Suprapubic skin (tissue), 4 donors: ENCODE measurements at places on chromosomes 7 and 10. TPM values are rescaled to one million over a fixed set of nuclear protein-coding genes. Genes with fewer than 3 reads are reported as not detected.

- no peak for DNase-seq
These were observed 175.9 kb downstream of the BAMBI start for GRCh38 chr10:28853195-28853594.

DNA sequence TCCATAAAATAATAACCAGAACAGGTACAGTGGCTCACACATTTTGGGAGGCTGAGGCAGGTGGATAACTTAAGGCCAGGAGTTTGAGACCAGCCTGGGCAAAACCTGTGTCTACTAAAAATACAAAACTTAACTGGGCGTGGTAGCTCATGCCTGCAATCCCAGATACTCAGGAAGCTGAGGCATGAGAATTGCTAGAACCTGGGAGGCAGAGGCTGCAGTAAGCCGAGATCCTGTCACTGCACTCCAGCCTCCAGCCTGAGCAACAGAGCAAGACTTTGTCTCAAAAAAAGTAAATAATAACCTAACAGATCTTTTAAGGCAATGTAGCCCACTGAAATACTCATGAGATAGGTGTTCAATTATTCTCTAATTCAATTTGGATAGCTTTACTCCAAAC, 107.1 kb upstream of the ASAH2 start:
- no peak for DNase-seq

DNA sequence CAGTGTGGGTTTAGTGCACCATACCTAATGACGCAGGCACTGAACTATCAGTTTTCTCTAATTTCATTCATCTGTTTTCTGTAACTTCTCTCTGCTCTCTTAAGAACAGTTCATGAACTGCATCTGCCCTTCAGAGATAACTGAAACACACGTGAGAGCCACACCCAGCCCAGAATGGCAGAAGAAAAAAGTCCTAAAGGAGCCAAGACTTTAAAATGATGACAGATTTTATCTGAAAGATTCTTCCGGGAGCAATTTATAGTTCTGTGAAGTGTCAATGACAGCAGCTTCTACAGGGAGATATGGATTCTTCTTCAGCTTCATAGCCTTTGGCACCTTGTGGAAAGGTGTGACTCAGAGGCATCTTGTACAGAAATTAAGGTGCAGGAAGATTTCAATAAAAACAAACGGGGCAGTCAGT, 211.5 kb upstream of the SLC26A5 start:
- no peak for DNase-seq

The KCNH2 gene
- 0.70 TPM for total RNA-seq

- no peak for DNase-seq
These were observed 57.4 kb downstream of the MAP3K8 start for GRCh38 chr10:30491204-30491915.

DNA sequence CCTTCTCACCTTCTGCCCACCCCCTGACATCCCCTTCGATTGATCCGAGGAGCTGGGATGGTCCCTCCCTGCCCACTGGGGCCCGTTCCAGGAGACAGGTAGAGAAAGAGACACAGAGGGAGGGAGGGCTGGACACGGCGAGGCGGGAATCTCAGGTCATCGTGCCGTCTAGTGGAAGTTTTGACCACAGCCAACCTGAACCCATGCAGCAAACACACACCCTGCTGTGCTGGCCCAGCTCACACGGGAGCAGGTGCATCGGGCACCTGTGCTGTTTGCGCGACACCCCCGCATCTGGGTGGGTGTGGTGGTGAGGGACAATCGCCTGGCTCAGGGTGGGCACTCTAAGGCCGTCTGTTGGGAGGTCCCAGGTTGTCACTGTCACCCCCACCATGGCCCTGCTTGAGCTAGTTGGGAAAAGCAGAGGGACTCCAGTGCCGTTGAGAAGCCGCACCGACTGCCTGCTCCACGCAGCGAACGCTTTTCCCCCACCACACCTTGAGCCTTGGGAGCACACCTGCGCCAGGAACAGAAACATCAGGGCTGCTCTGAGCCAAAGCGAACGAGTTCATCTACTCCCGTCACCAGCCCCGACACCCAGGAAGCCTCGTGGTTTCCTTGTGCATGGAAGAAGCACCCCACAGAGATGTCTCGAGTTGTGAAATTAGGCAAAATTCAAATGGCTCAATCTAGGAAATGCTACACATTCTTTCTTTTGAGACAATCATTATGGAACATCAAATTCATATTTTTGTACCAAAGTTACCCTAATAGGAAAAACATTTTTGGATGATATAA, 285.8 kb downstream of the DNAJB6 start:
- DNase-seq: peak; percentile 76

DNA sequence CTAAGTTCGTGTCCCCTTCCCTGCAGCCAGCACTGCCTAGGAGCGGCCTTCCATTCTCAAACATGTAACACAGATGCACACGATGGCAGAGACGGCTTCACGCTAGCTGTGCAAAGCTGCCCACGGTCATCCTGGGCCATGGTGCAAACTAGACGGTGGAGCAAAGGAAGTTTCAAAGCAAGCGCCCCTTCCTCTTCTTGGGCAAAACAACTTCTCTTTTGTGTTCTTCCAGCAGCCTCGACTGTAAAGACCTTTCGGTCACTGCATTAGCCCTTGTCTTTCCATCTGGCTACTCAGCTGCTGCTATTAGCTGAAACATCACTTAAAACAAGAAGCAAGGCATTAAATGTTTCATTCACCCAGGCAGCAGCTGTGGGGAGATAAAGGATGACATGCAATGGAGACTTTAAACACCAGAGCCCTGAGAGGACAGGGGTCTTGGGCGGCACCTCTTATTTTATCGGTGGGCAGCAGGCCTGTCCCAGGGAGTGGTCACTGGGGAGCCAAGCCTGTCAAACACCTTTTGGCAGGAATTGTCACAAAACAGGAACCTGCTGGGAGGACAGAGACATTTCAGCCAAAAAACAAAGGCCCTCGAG, 214.8 kb downstream of the KLF6 start:
- DNase-seq: no peak

DNA sequence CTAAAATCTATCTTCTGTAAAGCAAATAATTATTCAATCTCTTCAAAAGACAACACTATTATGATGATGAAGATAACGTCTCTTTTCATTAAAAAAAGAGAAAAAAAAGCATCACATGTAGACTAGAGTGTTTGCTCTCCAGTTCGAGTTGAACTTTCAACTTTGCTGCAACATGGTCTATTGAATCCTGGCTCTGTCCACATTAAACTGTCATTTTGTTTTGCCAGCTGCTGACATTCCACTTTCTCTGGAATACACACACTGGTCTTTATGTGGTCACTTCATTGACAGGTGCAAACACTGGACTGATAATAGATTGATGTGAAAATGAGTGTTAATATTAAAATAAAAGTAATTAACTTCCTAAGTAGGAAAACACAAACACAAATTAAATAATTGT, 61.7 kb downstream of the PTF1A start:
- no peak for DNase-seq

The C10orf105 gene
- total RNA-seq: not detected

The DNAJB9 gene
- total RNA-seq: 17.0 TPM

DNA sequence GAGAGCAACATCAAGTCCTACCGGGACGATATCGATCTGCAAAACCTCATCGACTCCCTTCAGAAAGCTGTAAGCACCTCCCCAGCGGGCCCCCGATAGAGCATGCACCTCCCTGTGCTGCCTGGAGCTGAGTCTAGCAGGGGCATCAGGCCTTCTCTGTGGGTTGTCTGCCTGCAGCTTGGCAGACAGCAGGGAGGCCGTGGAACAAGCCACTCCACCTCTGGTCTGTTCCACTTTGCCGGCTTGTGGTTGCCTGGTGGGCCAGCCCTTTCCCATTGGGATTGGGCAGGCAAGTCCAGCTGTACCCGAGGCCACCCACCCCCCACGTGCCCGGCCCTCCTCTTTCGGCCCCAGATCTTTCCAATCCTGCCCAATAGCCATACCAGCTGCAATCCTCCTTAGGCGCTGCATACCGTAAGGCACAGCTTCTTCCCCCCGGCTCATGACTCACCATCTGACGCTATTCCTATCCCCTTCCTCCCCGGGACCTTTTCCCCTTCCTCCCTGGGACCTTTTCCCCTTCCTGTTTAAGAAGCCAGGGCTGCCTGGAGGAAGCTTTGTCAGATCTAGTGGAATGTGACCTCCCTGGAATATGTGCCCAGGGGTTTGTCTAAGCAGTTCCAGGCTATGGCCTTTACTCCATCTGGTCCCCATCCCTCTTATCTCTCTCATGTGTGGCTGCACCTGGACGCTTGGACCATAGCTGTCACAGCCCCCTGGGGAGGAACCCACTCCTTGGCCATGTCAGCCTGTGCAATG, 28.1 kb upstream of the SH2D4B start:
- no peak for DNase-seq

DNA sequence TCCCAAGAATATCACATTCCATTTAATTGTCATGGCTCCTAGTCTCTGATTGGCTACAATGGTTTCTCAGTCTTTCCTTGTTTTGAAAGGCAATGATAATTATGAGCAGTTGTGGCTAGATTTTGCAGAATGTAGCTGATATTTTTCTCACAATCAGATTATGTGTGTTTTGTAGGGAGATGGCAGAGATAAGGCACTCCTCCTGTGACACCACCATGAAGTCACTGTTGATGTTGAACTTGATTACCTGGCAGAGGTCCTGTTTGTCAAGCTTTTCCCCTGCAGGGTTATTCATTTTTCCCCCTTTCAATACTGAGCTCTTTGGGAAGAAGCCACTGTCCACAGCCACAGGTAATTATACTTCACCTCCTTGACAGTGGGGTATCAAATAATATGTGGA, 602.9 kb upstream of the PFKP start:
- no peak for DNase-seq

DNA sequence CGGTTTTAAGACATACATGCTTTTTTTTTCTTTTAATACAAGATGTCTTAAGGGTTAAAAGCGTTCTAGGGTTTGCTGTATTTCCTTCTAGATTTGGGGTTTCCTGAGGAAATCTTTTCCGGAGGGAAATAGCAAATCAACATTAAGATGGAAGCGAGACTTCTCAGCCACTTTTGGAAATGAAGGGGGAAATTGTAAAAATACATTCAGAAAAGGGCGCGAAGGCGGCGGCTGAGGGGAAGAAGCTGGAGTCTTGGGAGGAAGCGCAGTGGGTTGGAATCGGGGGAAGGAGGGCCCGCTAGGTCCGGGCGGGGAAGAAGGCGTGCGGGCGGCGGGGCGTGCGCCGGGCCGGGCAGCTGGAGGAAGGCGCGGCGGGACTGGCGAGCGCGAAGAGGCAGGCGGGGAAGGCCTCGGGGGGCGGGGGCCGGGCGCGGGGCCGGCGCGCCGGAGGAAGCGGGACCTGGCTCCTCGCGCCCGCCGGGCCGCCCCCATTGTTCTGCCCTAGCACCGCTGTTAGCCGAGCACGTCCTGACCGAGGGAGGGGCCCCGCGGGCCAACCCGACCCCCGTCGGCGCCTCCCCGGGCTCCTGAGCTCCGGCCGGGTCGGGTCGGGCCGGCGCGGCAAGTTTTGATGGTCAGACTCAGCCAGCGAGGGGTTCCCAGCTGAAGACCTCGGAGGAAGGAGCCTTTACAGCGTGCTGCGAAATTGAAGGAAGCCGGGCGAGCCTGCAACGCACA, 1.5 kb upstream of the SKIDA1 start:
- DNase-seq: peak; percentile 85

DNA sequence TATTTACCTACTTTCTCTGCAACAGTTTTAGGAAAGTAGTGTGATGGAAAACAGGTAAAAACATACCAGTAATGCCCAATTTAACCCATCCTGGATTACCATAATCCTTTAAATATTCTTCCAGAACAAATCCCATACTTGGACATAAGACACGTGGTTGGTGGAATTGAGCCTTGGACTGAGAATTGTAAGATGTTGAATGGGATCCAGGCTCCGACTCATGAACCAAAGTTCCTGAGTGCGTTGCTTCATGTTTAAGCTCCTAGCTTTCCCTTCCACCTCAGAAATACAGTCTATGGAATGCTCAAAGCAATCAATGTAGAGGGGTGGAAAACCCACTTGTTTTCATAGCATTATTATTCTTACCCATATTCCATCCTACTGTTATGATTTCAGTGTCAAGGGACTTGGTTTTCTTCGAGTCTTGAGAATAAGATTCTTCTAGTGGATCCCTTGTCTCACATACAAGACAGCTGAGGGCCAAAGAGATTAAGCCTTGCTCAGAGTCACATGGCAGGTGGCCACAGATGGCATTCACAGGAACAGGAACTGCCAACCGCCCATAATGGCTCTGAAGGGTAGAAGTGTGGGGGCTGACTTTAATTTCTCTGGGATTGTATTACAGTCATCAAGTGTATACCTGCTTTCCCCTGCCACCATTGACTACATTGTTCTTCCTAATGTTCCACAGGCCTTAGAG, 171.2 kb downstream of the GFRA1 start:
- DNase-seq: peak; percentile 2

The HOXA6 gene
- 9.3 TPM for total RNA-seq

GRCh38 chr7:127943541-127944521, 87.4 kb downstream of the LRRC4 start:
- no peak for DNase-seq

The ZNF365 gene
- 2.5 TPM for total RNA-seq

The VSIR gene
- 44.4 TPM for total RNA-seq

GRCh38 chr7:51316262-51316665, 345 bp downstream of the COBL start:
- peak; percentile 73 for DNase-seq

The NUDT13 gene
- 0.86 TPM for total RNA-seq

DNA sequence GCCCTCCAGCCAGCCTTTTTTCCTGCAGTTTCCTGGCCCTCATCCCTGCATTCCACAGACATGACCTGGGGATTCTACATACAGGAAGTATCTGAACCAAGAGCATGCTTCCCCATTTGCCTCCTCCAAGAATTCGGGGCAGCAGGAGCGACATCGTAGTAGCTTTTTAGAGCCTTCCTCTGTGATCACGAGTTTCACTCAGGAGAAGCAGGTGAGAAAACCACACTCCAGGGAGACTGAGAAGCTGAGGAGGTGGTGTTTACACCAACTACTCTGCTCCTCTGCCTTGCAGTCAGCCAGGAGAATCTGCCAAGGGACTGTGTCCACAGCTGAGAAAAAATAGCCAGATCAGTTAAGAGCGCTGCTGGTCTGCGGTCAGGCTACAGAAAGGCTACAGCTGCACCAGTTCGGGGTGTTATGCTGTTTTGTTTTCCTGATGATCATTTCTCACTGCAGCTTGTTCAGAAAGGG, 54.1 kb downstream of the HSPA12A start:
- DNase-seq: no peak

- DNase-seq: no peak
These were observed 18.4 kb downstream of the RBM48 start for GRCh38 chr7:92546856-92547497.

The PRF1 gene
- total RNA-seq: 0.34 TPM

GRCh38 chr7:158572000-158572828, 15.4 kb downstream of the PTPRN2 start:
- DNase-seq: no peak
